ENCODE measurements at places on chromosomes 7 and 10. TPM values are rescaled to one million over a fixed set of nuclear protein-coding genes. Genes with fewer than 3 reads are reported as not detected.

DNA sequence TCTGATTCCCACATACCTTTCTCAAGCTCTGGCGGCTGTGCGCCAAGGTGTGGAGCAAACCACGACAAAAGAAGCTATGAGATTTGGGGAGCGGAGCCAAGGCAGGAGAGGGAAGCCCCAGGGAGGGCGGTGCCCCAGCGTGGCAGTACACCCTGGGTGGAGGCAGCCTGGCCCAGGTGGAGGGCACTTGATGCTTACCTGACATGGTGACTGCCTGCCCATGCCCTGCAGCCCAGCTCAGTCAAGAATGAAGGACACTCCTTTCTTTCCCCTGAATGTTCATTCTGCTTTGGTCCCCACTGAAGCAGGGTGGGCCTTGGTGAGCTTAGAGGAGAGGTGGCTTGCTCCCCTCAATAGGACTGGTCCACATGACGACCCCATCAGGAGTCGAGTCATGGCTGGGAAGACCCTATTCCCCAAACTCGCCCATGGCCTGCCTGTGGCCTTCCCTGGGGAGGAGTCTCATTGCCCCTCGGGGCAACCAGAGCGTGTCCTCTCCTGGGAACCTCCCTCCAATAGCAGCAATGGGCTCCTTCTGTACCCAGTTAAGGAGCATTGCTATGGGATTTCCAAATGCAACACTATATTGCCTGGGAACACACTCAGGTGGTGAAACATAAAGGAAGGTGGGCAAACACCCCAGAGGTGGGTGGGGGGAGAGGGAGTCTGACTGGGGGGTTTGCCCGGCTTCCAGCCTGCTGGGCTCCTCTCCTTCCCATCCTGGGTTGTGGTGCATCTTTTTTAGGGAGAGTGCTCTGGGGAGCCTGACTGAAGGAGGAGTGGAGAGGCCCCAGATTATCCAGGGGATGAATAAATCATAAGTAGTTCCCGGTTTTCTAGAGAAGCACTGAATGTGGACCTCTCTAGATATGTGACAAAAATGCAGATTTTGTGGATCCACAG, 22.7 kb downstream of the RAMP3 start:
- peak; percentile 43 for DNase-seq

- no peak for DNase-seq
Observed at GRCh38 chr10:46223064-46223480, 63.7 kb upstream of the ANTXRL start.

- no peak for DNase-seq
Observed at GRCh38 chr7:130381468-130382312, 1.4 kb downstream of the CPA1 start.

GRCh38 chr7:84614821-84615501, 420.4 kb upstream of the SEMA3A start:
- DNase-seq = no peak

- DNase-seq = no peak
Observed at GRCh38 chr10:8596929-8597472, 542.5 kb downstream of the GATA3 start.

DNA sequence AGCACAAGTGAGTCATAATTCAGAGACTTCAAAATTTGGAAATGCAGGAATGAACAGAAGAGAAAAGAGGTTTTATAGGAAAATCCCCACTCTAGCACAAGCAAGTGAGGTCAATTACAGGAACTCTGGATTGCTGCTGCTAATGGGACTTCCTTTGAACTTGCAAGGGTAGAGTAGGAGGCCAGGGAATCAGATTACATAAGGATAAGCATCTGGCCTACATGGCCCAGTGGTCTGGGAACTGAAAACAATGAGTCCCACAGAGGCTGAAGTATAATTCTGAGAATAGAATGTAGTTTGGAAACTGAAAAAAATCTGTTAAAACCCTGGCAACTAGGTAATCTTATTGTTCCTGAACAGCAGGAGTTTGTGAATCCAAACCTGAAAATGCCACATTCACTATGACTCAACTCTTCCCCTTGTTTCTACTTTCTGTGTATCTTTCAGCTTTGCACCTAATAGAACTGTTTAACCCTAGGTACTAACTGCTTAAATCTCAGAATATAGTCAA, 66.5 kb downstream of the CTNNA3 start:
- no peak for DNase-seq

DNA sequence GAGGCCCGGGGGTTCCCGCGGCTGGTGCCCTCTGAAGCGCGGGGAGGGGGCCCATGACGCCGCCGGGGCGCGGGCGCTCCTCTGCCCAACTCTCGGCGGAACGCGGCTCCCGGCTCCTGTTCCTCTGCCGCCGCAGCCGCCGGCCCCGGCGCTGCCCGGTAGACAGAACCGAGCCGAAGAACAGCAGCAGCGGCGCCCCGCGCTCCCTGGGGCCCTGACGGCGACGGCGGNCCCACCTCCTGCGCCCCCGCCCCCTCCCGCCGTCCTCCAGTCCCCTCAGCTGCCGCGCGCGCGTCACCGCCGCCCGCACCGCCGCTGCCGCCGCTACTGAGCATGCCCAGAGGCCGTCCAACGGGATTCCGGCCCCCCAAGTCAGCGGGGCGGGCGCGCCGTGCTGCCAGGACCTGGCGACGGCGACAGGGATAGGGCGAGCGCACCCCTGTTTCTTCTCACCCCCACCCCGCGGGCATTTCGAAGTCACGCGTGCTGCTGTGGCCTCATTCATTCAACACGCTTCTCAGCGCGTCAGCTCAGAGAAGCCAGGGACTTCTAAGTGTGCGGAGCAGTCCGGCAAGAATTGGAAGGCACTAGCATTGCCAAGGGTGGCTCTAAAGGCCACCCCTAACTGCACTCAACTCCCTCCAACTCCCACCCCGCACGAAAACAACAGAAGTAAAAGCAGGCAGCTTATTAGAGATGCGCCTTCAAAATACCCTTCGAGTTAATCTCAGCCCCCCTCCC, at the start of gene IPMK:
Gene IPMK, minus strand, starts transcription at position 182 of the 741 bp plus-strand sequence. CDS start 283 bp downstream, outside the sequence.
- DNase-seq = peak; percentile 98

DNA sequence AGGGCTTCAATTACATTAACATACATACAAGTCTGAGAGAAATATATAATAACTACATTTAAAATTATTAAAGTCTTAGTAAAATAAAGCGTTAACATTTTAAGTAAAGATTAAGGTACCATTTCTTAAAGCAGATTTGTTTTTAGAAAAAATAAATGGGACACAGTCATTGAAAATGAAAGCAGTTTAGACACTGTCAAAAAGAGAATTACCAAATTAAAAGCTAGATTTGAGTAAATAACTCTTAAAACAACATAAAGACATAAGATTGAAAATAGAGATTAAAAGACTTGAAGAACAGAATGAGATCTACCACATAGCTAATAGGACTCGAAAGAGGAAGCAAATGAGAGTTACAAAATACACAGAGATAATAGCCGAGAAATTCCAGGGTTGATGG, 562.2 kb upstream of the FOXK1 start:
- DNase-seq = no peak

- peak; percentile 67 for DNase-seq
Observed at GRCh38 chr10:46520941-46521340, 35.5 kb downstream of the GPRIN2 start.

GRCh38 chr10:21432266-21432665, 93.2 kb downstream of the SKIDA1 start:
- no peak for DNase-seq

DNA sequence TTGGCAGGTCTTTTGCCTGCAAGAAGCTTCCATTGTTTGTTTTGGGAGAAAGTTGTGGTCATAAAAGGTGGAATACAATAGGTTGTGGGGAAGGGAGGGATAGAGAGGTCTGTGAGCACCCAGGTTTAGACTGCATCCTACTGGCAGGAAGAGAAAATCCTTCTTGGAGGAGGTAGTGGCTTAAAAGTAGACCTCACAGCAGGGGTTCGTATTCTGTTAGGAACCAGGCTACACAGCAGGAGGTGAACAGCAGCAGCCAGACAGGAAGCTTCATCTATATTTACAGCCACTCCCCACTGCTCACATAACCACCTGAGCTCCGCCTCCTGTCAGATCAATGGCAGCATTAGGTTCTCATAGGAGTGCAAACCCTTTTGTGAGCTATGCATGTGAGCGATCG, 245.3 kb downstream of the NSUN6 start:
- no peak for DNase-seq

DNA sequence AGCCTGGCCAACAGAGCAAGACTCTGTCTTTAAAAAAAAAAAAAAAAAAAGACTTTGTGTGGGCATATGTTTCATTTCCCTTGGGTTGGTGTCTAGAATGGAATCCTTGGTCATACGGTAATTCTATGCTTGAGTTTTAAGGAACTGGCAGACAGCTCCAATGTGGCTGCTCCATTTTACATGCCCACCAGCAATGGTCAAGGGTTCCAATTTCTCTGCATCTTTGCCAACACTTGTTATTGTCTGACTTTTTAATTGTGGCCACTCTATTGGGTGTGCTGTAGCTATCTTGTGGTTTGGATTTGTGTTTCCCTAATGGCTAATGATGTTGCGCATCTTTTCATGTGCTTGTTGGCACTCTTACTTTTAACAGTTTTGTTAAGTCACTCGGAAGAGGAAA, 57.6 kb downstream of the BRI3 start:
- no peak for DNase-seq

- no peak for DNase-seq
Observed at GRCh38 chr7:47153058-47153457, 428.9 kb downstream of the TNS3 start.

GRCh38 chr10:67110286-67110685, 184.4 kb downstream of the LRRTM3 start:
- DNase-seq = no peak

- no peak for DNase-seq
Observed at GRCh38 chr7:107953924-107954303, 49.0 kb downstream of the LAMB1 start.

GRCh38 chr10:29569795-29570194, 65.0 kb downstream of the SVIL start:
- DNase-seq = no peak

DNA sequence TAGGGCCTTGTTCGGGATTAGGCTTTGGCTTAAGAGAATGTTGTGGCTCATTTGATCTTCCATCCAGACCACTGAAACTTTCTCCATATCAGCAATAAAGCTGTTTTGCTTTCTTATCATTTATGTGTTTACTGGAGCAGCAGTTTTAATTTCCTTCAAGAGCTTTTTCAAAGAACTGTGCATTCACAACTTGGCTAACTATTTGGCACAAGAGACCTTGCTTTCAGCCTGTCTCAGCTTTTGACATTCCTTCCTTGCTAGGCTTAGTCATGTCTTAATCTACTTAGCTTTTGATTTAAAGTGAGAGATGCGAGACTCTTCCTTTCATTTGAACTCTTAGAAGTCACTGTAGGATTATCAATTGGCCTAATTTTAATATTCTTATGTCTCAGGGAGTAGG, 19.1 kb upstream of the AKR1B1 start:
- no peak for DNase-seq

DNA sequence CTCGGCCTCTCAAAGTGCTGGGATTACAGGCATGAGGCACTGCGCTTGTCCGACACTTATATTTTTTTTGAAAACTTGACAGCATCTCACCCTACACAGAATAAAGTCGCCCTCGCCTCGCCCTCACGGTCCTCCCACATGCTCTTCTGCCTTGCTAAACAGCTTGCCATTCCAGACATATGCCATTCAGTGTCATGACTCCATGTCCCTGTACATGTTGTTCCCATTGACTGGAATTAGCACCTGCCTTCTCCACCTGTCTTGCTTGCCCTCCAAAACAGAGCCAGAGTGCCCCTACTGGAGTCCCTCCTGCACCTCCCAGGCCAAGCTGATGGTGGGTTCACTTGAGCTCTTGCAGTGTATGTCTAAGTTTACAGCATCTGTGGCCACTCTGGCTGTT, 6.2 kb downstream of the NIPSNAP2 start:
- no peak for DNase-seq

GRCh38 chr10:21614000-21614399, 80.0 kb downstream of the MLLT10 start:
- no peak for DNase-seq

DNA sequence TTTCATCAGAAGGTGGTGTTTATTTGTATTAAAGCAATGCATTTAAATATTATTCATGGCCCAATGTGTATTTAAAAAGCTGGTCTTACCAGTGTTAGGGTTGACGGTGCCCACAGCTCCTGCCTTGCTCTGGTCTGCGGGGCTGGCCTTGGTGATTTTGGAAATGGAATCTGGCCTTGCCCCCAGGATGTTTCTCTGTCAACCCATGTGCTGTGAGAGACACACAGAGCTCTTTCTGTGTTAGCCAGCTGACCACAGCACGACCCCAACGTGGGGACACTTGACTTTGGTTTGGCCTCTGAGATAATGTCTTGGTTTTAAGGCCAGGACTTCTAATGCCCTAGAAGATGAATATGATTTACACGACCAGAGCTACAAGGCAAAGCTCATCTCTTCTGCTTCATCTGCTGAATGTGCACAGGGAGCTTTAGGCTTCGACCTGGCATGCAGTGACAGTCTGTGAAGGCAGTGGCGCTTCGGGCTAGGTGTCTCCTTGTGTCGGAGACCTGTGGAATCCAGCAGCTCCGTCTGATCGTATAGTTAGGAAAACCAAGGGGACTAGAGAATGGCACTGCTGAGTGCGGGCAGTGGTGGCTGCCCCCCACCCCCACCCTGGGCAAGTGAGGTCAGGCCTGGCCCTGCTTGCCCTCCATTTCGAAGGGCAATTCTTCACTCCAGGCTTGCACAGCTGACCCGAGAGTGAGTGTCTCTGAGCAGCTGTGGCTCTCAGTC, 246.1 kb downstream of the EBF3 start:
- no peak for DNase-seq

- DNase-seq = no peak
Observed at GRCh38 chr10:19756919-19757318, 59.3 kb upstream of the PLXDC2 start.

GRCh38 chr7:18509481-18509880, 13.9 kb downstream of the HDAC9 start:
- no peak for DNase-seq

DNA sequence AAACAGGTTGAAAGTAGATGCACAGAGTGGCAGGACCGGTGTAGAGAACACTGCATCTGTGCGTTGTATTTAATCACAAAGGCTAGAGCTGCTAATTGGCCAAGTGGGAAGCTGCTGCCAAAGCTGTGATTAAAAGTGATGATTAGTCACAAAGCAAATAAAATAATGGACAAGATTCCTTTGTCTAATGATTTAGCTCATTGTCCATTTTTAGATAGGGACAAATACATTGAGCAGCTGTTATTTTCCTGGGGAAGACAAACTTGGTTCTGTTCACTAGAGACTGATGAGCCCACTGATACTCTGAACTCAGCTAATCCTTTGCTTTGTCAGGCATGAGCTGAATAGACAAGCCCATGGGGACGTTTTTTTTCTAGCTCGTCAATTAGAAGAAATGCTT, 19.7 kb downstream of the UBE3C start:
- DNase-seq = no peak

- DNase-seq = no peak
Observed at GRCh38 chr7:142883571-142884285, 1.8 kb downstream of the TRPV6 start.

- DNase-seq = no peak
Observed at GRCh38 chr7:95682913-95683312, 86.6 kb upstream of the PDK4 start.

GIMAP1 gene
- 5.4 TPM for total RNA-seq

HMX3 gene
- total RNA-seq = not detected

RRP12 gene
- 31.9 TPM for total RNA-seq

CLEC2L gene
- not detected for total RNA-seq

CYP2C19 gene
- not detected for total RNA-seq

PDGFA gene
- 114 TPM for total RNA-seq

STK32C gene
- 7.1 TPM for total RNA-seq

NUTM2E gene
- not detected for total RNA-seq

TRIM73 gene
- total RNA-seq = 8.8 TPM

Measured in aorta (tissue), 5 donors.